Activated CD8-positive, alpha-beta memory T cell treated with anti-CD3 and anti-CD28 coated beads for 1 hour (primary cell): ENCODE measurements at places on chromosomes 13 and 19.

DNA sequence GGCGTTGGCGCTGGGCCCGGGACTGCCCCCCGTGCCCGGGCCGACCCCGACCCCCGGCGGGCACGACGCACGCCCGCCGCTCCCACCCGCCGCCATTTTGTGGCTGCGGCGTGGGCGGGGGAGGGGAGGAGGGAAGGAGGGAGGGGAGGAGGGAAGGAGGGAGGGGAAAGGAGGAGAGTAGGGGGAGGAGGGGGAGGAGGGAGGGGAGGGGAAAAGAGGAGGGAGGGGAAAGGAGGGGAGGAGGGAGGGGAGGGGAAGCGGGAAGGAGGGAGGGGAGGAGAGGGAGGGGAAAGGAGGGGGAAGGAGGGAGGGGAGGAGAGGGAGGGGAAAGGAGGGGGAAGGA lies at the start of gene BTBD2:
Gene BTBD2, minus strand, starts transcription at position 107 of the 343 bp plus-strand sequence. Its CDS starts 11 bp downstream, at position 96.
- no peak for DNase-seq

- DNase-seq = no peak
These were observed 67.8 kb downstream of the SUCLA2 start for GRCh38 chr13:47932950-47933923.

DNA sequence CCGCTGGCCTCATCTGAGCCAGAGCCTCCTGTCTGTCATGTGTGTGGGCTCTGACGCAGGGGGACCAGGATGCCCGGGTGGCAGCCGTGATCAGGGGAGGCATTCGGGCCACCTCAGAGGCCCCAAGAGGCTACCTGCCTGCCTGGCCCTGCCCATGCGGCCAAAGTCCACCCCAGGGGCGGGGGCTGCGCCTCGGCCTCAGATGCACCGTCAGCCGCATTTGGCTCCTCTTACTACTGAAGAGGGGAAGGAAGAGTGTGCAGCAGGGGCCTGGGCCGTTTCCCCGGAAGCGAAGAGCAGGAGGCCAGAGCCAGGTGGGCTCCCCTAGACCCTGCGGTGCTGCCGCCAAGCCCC lies 34.0 kb downstream of the C13orf46 start:
- DNase-seq = no peak

GRCh38 chr19:400976-401865 lies 7.7 kb downstream of the C2CD4C start:
- DNase-seq = no peak

DNA sequence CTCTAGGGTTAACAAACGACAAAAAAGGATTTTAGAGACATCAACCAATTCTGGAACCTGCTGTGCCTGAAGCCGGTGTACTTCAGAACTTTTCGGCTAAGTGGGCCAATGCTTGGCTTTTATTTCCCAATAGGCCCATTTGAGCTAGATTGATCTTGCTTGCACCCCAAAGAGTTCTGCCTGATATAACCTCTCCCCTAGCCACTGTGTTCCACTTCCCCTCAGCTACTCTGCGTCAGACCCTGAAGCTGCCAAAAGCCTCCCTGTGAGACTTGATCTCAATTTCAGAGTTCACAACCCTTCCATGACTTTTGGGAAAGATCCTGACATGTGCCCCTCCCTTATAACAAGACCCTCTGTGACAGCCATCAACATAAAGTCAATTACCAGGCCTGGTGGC lies 5.6 kb upstream of the SIGLEC14 start:
- DNase-seq = no peak

DNA sequence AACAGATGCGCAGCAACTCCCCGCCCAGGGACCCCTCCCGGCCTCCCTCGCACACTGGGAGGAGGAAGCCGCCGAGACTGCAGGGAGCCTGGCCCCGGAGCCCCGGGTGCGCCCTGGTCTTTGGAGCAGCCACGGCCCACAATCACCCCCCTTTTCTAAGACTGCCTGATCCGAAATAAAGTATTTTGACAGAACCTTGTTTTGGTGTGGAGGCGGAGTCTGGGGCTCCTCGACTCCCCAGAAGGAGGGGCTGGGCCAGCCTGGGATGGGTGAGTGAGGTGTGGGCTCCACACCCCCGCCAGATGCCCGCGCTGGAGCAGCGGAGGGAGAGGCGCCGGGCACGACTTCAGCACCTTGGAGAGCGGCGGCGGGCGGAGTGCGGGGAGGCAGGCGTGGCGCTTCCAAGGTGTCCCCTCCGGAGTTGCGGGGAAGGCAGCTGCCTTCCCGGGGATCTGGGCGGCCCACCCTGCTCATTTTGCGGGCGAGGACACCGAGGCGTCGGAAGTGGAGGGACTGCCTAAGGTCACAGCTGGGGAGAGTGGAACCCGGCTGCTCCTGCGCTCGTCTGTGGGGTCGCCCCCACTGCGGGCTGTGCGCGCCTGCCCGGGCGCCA lies 9.4 kb downstream of the SIRT6 start:
- no peak for DNase-seq

DNA sequence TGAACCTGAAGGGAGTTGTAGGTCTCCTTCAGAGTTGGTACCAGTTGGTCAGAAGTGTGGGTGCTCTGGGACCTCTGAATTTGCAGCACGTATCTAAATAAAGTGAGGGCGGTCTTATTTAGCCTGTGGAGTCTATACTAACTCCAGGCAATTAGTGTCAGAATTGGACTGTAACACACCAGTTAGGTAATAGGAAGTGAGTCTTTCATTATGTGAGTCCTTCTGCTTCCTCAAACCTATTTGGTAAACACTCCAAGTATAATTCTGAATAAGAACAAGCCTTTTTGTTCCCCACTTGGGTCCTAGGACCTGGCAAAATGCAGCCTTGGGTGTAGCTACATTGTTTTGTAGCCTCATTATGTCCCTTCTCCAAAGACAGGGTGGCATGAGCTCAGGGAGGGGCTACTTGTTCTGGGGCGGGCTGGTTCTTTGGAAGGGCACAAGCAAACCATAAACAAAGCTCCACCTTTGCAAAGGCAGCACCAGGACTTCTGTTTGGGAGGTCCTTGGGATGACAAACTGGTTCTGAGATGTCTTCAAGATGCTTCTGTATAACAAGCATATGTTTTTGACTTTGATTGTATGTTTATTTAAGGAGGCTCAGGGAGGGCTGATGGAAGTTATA lies 418.0 kb downstream of the ZNF536 start:
- DNase-seq = no peak

DNA sequence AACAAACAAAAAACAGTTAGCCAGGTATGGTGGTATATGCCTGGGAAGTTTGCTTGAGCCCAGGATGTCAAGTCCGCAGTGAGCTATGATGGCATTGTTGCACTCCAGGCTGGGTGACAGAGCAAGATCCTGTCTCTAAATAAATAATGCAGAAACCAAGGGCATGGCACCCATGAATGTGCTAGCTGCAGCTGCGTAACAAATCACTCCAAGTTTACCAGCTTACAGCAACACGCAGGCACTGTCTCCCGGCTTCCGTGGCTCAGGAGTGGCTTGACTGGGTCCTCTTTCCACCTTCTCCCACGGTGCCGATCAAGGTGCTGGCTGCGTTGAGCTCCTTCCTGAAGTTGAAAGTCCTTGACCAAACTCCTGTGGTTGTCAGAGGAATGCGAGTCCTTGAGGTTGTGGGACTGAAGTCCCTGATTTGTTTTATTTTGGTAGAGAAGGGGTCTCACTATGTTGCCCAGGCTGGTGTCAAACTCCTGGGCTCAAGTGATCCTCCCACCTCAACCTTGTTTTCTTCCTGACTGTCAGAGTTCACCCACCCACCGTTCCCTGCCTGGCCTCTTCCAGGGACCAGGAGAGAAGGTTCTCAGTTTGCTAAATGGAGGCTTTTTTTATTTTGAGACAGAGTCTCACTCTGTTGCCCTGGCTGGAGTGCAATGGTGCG lies 13.2 kb upstream of the ONECUT3 start:
- no peak for DNase-seq

GRCh38 chr13:96819375-96819774 lies 174.9 kb downstream of the OXGR1 start:
- no peak for DNase-seq
